Fibroblast of skin of back (primary cell): ENCODE measurements at places on chromosomes 12 and 14.

- DNase-seq: no peak
Measured at GRCh38 chr12:114272605-114273004, 133.3 kb downstream of the TBX5 start.

DNA sequence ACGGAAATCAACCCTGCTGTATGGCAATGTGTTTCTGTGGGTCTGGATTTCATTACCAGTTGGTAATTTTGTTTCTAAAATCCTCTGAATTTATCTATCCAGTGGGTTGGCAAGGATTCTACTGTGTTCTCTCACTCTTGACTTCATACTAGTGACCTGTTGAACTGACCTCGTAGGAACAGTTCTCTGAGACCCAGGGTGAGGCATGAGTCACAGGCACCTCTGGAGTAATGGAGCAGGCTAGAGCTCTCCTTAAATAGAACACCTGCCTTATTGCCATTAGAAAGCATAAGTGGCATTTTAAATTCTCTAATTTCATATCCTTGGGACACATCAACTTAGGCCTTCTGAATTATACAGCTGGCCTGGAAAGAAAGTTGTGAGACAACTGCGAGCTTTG, 258.3 kb upstream of the NAV3 start:
- DNase-seq: no peak

- peak; percentile 30 for DNase-seq
Measured at GRCh38 chr12:103538397-103538796, 42.6 kb upstream of the C12orf42 start.

DNA sequence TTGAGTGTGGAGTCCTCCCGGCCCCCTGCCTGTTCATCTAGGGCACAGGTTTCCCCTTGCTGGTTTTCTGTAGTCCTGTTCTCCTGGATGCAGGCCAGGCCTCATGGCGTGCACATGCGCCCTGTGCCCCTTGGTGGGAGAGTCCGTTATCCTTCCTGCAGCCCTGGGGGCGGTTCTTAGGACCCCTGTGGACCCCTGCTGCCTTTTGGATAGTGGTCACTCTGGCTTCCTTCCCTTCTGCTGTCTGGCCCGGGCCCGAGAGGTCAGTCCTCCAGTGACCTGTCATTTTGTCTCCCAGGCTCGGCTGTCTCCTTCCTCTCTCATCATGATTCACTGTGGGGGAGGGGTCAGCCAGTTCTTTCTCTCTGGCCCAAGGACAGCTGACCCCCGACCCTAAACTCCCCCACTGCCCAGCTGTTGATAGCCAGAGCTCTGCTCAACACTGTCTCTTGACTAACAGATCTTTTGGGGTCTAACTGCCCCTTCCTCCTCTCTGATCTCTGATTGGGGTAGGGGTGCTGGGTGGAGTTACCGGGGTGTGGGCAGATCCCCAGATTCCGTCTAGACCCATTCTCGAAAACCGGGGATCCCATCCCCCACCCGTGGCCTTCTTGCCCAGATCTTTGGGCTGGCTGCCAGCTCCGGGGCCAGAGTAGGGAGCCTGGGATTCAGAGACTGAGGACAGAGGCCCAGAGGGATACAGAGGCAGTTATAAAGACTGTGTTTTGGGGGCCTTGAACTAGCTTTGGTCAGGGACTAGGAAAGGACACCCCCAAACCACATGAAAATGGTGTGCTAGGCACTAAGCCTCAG, 7.0 kb downstream of the CCND2 start:
- no peak for DNase-seq

GRCh38 chr12:26466726-26467125, 271.4 kb downstream of the SSPN start:
- no peak for DNase-seq

- DNase-seq: no peak
Measured at GRCh38 chr12:121181181-121181580, 28.7 kb upstream of the P2RX4 start.

DNA sequence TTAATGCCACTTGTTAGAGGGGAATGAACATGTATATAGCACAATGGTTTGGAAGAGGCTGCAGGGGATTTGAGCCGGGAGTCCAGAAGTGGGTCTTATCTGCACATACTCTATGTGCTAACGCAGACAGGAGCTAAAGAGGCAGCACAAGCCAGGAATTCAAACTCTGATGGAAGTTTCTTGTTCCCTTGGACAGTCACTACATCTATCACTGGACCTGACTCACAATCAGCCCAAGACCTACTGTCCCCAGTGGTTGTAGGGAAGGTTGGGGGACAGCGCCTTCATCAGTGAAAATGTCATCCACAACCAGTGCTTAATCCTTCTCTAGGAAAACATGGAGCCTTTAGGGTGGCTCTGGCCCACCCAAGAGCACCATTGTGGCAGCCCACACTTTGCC, 107.8 kb downstream of the GCH1 start:
- DNase-seq: no peak

- DNase-seq: peak; percentile 12
Measured at GRCh38 chr12:56880125-56880992, 53.8 kb downstream of the SDR9C7 start.

DNA sequence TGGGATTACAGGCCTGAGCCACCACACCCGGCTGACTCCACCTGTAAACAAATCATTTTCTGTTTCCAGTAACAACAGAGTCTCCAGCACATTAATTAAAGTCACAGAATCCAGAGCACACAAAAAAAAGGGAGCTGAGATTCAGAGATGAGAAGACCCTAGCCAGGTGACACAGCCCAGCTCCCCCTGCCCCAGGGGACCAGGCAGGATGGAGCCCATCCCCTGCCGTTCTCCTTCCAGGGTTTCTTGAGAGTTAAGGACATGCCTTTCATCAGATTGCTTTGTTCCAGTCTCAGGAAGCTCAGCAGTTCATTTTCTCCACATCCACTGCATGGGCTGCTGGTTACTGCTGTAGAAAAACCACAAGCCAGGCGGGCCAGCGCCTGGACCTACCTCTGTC, 81.2 kb downstream of the RIMBP2 start:
- no peak for DNase-seq

DNA sequence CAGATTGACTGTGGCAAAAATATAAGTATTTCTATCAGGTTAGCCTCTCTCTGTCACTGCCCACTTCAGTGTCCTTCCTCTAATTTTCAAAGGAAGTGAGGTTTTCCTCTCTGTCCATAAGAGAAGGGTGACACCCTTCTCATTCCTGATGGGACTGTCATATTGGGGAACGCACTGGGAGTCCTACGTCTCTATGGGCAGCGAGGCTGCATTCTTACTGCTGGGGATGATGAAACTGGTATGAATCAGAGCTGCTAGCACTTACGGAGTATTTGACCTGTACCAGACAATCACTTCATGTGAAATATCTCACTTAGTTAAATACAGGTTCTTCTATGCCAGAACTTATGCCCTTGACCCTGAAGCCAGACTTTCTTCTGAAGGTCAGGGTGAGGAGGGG, 436.3 kb downstream of the DPF3 start:
- DNase-seq: peak; percentile 70

GRCh38 chr14:103101963-103102688, 7.6 kb downstream of the EXOC3L4 start:
- DNase-seq: no peak

DNA sequence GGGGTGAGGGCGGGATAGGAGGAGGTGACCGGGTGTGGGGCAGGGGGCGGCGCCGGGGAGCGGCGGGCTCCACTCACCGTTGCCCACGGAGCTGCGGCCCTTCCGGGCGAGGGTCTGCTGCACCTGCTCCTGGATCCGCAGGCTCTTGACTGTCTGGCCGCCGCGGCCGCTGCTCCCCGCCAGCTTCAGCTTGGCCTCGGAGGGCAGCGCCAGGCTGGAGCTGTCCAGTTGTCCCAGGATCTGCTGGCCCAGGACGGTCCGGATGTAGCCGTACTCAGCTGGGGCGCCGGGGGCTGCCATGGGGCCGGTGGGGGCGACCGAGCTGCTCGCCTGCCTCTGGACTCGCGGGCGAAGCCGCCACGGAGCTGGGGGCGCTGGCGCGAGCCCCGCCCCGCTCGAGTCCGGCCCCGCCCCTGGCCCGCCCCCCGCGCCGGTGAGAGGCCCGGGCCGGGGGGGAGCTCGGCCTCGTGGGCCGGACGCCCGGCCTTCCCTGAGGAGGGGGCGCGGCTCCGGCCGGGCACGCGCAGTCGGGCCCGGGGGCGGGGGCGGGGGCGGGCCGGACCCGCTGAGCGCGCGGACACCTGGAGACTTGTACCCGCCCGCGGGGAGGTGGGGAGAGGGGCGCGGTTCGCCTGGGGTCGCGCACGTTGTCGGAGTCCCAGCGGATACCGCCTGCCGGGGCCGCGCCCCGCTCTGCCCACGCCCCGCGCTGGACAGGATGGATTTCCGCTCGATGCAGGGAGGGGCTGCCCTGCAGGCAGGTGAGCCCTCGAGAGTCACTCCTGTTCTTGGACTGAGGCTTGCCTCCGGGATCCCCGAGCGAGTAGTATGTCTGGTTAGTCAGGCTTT, at the start of gene PKP2:
Gene PKP2, minus strand, starts transcription at position 346 of the 849 bp plus-strand sequence. Its CDS starts 46 bp downstream, at position 300.
- DNase-seq: no peak

GRCh38 chr12:6953442-6954315, 2.5 kb downstream of the PTPN6 start:
- DNase-seq: peak; percentile 65

- no peak for DNase-seq
Measured at GRCh38 chr14:91331721-91332120, 85.9 kb downstream of the CCDC88C start.

DNA sequence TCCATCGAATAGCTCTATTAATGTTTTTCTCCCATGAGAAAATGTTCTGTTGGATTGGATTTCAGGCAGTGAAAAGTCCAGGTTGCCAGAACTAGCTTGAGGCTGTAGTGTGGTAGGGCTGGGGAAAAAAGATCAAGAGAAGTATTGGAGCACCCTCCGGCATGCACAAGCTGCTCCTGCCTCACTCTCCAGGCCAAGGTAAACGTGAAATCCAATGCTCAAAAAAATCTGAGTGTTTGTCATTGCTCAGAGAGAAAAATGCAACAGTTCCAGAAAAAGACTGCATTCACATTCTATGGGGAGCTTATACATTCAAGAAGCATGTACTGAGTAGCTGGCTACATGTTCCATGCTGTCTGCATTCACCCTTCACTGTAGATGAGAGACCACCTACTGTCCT, 680.9 kb upstream of the TBX3 start:
- no peak for DNase-seq

DNA sequence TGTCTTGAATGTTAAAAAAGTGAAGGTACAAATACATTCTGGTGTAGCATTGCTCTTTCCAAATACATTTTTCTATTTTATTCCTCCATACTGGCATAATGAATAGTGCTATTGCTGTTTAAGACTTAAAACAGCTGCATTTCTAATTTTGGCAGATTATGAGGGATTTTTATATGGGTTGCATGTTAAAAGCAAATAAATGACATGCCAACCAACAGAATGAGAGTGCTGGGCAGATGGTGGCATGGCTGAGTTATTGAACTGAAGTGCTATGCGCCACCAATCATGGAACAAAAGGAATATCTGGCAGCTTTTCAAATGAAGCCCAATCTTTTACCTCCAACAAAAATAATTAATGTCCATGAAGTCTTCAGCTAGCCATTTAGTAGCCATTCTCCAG, 215.0 kb downstream of the PRKD1 start:
- DNase-seq: no peak

DNA sequence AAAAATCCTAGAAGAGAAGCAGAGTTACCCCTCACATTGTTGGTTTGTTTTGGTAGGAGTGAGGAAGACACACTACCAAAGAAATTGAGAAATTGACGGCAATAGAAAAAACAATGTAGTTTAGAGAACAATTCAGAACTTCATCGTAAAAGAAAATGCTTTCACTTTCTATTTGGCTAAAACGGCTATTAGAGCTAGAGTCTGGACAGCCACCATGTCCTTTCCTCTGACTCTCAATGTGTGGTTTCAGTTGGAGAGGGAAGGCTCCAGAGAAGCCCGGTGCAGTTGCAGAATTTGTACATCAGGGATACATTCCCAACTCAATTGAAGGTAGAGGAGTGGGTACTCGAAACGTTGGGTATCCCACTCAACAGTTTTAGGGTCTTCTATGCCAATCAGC, 535.3 kb downstream of the GALC start:
- no peak for DNase-seq

- DNase-seq: no peak
Measured at GRCh38 chr14:100654814-100655740, 67.9 kb upstream of the BEGAIN start.

GRCh38 chr14:104361101-104361591, 218.4 kb upstream of the C14orf180 start:
- DNase-seq: no peak

DNA sequence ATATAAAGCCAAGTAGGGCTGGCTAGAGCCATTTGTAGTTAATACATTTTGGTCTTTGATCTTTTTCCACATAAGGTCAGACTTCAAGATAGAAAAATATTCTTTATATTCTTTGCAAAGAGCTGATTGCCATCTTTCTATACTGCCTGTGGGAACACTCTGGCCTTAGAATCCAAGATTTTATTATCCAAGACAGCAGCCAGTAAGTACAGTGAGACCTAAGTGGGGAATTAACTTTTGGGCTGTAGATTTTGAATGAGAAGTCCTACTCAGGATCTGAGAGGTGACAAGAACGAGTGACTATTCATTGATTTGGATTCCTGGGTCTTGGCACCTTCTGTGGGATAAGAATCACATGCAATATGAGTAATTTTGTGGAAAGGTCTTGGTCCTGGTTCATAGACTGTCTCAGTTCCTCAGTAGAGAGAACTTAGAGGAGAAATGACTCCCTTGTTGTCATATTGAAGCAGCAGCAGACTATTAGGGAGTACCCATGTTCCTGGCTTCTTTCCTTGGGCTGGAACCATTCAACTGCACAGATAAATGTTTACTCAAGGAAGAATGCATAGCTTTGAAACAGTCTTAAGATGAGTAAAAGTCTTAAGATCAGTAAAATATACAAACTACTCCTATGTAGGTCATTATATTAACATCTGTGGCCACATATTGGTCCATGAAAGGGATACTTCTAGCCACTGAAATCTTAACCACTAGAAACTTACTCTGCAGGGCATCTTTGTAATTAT, 353.8 kb downstream of the RAD51B start:
- DNase-seq: peak; percentile 42

GRCh38 chr12:7439579-7440505, 4.1 kb downstream of the CD163L1 start:
- peak; percentile 71 for DNase-seq

- DNase-seq: peak; percentile 59
Measured at GRCh38 chr12:109927622-109928021, 27.5 kb downstream of the TCHP start.

- DNase-seq: no peak
Measured at GRCh38 chr12:52146822-52147366, 44.9 kb downstream of the KRT80 start.

DNA sequence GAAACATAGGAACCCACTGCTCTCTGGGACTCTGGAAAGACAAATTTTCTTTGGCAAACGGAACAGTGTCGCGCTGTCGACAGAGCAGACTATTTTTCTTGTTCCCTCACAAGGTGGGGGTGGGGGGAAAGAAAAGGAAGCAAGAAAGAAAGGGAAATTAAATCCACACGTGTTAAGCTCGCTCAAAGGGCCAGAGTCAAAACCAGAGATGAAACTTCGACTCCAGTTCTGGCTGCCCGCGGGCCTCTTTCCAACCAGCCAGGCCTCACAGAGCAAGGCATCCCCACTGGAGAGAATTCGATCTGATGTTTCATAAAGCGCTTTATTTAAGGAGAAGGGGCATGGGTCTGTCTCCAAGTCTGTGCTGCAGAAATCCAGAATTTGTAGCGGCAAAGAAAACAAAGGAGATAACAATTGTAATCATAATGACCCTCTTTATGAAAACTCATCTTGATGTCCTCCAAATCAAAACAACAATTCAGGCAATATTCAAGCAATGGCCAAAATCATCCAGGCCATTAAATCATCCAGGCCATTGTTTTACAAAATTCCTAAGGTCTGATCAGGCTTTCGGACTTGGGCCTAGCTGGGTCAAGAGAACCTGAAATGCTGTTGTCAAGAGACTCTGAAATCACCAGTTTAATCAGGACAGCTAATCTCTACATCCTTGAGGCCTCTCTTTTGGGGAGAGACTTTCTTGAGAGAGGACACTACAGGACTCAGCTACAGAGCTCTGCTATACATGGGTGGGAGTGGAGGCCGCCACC, 5.3 kb upstream of the TBX5 start:
- DNase-seq: no peak
